ENCODE measurements at places on chromosomes 4 and X.

GRCh38 chr4:122960611-122961000 is 38.2 kb upstream of the NUDT6 start:
- no peak for DNase-seq

DNA sequence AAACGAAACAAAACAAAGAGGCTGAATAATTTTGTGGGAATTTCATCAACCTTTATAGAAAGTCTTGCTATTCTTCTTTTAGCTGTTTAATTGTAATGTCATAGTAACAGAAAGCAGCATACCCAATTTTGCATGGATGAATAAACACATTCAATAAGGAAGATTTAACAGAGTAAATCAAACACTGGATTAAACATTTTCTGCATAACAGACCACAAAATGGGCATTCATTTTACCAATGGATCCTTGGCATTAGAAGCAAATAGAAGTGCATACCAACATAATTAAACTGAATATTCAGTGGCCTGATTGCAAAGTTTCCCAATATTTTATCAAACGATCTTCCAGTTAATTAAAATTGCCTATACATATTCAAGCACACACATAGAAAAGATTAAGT is 4.4 kb upstream of the CHM start:
- no peak for DNase-seq

GRCh38 chrX:16804923-16805464 is 18.7 kb downstream of the TXLNG start:
- no peak for DNase-seq

DNA sequence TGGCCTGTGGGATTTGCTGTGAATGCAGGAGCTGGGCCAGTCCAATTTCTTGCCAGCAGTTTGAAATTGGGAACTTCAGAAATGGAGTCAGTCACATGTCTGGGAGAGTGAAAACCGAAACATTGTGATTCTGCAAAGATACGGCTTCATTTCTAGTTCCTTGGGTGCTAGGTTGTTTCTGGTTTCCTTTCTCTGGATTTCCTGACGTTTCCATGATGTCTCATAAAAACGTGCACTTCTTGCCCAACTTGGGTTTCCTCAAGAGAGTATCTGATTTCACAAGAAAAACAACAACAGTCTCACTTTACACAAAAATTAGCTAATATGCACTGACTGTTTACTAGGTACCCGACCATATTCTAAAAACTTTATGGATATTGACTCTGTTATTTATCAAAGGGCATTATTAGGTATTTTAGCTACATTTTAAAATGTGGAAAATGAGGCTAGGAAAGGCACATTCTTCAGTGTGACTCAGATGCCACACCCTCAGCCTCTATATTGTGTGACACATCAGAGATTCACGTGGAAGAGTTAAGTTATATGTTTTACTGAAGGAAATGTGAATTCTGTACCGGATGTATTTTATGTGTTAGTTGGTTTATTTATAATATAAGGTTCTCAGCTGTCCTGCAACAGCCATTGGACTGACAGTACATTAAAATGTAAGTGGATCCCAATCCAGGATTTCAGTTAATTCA is 225.0 kb upstream of the PUDP start:
- no peak for DNase-seq

DNA sequence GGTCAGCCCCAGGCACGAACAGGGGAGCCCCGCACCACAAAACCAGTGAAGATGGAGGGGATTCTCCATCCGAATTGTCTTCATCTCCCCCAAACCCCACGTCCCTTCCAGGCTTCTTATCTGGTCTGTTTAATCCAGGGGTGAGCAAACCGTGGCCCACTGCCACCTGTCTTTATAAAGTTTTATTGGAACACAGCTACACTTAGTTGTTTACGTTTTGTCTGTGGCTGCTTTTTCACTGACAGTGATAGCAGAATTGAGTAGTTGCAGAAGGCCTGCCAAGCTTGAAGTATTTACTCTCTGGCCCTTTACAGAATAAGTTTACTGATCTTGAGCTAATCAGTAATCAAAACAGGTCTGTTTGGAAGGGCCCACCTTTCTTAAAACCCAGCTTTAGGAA is 324.0 kb downstream of the ARHGAP10 start:
- no peak for DNase-seq

GRCh38 chrX:70359458-70359857 is 63.7 kb upstream of the GDPD2 start:
- no peak for DNase-seq

DNA sequence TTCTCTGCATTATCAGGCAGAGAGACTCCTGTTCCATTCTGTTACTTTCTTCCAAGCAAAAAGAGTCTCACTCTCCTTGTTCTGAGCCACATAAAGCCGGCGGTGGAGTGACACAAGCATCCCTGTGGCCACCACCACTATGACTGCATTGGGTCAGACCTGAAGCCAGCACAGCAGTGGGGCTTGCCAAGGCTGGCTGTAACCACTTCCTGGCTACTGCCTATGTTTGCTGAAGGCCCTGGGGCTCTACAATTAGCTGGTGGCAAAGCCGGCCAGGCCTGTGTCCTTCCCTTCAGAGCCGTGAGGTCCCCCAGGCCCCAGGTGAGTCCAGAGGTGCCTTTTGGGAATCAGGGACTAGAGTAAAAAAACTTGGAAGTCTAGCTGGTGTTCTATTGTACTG is 31.8 kb downstream of the PLAC8 start:
- DNase-seq: no peak

DNA sequence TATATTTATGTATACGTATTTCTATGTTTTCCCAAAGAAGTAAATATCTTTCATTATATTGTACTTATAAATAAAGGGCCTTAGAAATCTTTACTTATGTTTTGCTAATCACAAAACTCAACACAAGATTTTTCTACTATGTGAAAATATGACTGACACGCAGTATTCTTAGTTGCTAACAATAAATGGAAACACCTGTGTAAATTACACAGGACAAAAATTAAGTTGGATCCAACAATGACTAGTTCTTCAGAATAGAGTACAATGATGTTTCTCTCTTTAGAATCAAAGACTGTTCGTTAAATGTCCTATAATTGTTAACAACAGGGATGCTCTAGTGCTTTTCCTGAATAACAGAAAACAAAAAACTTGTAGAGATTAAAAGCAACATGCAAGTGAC is 96.1 kb downstream of the PPP3CA start:
- DNase-seq: no peak

DNA sequence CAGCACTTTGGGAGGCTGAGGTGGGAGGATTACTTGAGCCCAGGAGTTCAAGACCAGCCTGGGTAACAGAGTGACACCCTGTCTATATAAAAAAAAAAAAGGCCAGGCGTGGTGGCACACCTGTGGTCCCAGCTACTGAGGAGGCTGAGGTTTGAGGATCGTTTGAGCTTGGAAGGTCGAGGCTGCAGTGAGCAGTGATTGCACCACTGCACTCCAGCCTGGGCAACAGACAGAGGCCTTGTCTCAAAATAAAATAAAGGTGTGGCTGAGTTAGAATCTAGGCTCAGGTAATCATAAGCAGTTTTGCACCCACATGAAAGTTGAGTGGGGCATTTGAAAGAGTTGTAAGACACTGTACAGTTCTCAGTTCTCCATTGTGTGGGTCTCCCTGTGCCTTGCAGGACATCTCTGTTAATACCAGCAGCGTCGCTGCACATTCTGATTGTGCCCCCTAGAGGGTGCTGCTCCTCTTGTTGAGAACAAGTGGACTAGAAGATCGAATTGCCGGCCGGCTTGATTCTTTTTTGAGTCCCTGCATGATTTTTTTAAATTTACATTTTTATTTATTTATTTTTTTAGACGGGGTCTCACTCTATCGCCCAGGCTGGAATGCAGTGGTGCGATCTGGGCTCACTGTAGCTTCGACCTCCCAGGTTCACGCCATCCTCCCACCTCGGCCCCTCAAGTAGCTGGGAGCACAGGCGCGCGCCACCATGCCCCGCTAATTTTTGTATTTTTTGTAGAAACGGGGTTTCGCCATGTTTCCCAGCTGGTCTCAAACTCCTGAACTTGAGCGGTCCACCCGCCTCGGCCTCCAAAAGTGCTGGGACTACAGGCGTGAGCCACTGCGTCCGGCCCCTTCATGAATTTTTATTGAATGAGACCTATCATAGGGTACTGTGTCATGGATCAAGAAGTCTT is 73.6 kb upstream of the RBMX start:
- peak; percentile 22 for DNase-seq

DNA sequence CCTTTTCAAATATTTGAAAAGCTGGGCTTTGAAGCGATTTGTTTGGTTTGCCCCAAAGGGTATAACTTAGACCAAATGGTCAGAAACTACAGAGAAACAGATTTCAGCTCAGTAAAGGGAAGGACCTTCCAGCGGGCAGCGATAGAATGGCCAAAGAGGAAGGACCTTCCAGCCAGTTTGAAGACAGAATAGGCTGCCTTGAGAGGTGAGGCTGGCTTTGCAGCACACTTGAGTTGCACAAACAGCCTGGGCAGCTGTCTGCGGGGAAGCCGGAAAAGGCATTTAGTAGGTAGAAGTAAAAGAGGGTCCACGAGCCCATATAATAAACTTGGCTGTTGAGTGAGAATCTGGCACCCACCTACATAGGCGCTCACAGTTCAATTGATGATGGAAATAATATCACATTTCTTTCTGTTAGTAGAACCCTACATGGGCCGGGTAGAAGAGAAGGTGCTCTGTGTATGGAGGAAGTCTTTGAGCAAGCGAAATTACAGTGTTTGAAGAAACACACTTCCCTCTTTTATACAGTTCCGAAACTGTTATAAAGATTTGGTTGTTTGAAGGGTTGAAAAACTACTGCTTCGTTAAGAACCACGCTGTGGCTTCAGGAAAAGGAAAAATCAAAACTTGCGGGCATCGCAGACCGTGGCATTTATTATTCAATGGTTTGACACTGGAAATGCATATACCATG is 75.0 kb upstream of the SORBS2 start:
- no peak for DNase-seq

- DNase-seq: no peak
These were observed 59.0 kb downstream of the RNF150 start for GRCh38 chr4:141074098-141074878.

GRCh38 chr4:86626066-86626465 is 32.0 kb downstream of the PTPN13 start:
- no peak for DNase-seq

DNA sequence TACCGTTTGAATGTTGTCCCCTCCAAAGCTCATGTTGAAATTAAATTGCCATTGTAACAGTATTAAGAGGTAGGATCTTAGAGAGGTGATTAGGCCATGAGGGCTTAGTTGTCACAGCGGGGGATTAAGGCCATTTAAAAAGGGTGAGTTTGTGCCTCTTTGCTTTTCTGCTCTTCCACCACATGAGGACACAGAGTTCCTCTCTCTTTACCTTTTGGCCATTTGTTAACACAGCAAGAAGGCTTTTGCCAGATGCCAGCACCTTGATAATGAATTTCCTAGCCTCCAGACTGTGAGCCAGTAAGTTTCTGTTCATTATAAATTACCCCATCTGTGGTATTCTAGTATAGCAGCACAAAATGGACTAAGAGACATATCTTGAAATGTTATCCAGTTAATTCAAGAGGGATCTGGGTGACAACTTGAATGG is 7.8 kb upstream of the HERC3 start:
- DNase-seq: no peak

GRCh38 chr4:73751166-73751565 is 10.8 kb downstream of the CXCL8 start:
- DNase-seq: no peak

- DNase-seq: no peak
These were observed 17.5 kb downstream of the PLP1 start for GRCh38 chrX:103794119-103794518.

DNA sequence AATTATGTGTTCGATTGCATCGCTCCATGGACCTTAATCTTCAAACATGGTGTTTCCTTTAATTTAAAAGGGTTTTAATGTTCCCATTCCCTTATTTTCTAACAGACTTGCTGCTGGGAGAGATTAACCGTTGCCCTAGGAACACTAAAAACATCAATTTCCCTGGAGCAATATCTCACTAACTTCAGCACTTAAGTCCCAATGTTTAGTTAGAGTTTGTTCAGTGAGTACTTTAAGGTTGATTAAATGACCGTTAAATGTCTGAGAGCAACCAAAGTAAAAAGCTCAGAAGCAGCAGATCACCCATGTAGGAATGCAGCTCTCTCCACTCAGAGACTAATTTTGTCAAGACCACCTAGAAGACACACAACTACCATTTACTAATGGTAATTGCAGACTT is 111.2 kb upstream of the PDE5A start:
- no peak for DNase-seq

DNA sequence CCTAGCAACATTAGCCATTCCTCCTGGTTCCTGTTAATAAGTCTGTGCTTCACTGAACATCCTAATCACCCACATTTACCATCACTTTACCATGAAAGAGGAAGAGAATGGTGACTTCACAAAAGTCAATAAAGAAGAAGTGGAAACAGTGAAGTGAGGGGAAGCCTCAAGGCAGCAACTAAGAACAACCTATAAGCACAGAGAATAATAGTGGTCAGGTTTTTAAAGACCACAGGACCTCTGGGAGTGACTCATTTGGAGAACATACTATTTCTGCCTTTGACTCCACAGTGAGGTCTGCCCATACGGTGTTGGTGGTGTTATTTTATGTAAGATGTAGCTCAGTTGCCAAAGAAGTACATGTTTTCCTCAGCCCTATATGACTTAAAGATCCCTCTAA is 86.0 kb upstream of the TET2 start:
- peak; percentile 44 for DNase-seq

- no peak for DNase-seq
These were observed 1221.1 kb upstream of the ADGRL3 start for GRCh38 chr4:59979061-59979460.

DNA sequence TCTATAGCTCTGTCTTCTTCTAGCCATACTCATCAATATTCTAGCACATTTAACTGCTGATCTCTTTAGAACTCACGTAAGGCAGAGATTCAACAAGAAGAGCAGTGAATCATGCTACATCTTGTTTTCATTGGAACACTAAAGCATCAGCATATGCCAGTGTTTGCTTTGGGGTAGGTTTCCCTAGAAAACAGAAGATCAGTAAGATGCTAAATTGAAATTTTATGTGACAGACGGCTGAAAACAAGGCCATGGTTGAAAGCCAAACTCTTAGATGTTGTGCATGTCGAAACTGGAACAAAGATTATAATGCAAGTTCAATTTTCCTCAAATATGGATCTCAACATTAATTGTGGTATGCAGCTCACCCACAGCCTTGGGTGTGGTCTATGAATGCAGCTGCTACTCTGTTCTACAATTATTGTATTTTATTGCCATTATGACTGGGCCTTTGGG is 107.6 kb downstream of the PDLIM5 start:
- no peak for DNase-seq

All from GM19239 (cell line).